ENCODE measurements at places on chromosomes 12 and 14.

GRCh38 chr14:24195186-24196070 is at the start of gene TM9SF1:
Gene TM9SF1 (minus strand): TSS chr14:24195441. CDS start chr14:24195019, 422 bp downstream.
- peak; percentile 87 for DNase-seq

GRCh38 chr14:98297567-98297966 is 974.4 kb downstream of the BCL11B start:
- no peak for DNase-seq

GRCh38 chr14:100567877-100568163 is 19.4 kb downstream of the BEGAIN start:
- DNase-seq = no peak

- peak; percentile 28 for DNase-seq
Observed at GRCh38 chr12:57610554-57611107, 604 bp upstream of the ARHGEF25 start.

- peak; percentile 84 for DNase-seq
Observed at GRCh38 chr14:55715889-55716288, 135.9 kb downstream of the KTN1 start.

DNA sequence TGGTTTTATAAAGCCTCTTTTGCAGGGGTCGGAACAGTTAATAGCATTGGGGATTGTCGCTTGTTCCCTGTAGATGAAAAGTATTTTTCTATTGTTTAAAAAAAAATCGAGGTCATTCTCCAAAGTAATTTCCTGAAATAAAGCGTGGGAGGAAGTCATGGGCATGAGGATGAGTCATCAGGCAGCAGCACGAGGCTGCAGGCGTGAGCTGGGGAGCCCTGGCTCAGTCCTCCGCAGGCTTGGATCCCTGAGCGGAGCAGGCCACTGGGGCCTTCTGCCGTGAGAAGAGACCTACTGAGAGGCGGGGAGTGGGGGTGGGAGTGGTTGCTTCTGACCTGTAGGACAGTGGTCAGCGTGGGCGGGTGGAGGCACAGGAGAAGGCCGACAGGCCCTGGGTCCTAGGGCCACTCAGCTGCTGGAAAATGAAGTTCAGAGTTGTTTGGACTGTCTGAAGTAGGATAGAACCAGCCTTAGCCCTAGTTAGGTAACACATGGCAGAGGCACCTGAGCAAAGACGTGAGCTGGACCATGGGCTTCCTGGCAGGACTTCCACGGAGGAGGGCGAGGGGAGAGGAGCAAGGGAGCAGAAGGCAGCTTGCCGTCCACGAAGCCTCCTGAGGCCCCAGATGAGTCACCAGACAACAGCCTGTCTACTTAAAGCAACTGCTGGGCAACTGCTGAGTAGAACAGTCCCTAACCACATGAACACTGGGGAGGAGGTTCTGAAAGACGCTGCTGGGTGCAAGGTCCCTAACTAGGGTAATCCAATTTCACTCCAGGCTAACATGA is 21.1 kb upstream of the LGALS3 start:
- peak; percentile 99 for DNase-seq

GRCh38 chr14:34356264-34356654 is 105.8 kb downstream of the SPTSSA start:
- DNase-seq = no peak

DNA sequence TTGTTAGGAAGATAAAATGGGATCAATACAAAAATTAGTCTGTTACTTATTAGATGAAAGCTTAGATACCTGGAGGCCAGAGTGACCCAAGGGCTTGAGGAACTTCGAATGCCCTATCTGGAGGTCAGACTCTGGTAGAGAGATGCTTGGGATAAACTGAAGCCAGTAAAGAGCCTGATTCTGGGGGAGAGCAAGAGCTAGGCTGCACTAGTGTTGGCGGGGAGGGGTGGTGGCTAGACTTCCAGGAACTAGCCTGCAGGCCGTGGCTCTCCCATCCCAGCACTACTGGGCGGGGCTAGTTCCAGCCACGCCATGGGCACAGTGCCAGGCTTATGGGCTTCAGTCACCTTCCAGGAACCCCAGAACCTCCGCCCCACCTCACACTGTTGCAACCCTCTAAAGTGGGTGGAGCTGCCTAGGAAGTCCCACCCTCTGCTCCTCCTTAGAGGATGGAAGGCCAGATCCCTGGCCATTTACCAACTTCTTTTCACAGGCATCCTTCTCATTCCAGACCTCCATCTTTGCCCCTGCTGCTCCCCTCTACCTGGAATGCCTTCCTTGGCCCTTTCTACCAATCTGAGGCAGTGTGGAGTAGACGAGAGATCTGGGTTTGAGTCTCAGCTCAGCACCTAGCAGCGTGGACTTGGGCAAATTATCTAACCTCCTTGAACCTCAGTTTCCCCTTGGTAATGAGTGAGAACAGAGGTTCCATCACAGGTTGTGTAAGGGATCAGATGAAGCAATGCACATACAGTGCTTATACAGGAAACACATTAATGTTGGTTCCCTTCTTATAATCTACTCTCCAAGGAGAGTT is 6.3 kb upstream of the NFE2 start:
- DNase-seq = no peak

GRCh38 chr14:81797315-81797714 is 263.7 kb upstream of the SEL1L start:
- no peak for DNase-seq

- DNase-seq = no peak
Observed at GRCh38 chr14:103916636-103917262, 11.5 kb upstream of the TDRD9 start.

- DNase-seq = no peak
Observed at GRCh38 chr12:68422956-68423574, 90.9 kb upstream of the MDM1 start.

DNA sequence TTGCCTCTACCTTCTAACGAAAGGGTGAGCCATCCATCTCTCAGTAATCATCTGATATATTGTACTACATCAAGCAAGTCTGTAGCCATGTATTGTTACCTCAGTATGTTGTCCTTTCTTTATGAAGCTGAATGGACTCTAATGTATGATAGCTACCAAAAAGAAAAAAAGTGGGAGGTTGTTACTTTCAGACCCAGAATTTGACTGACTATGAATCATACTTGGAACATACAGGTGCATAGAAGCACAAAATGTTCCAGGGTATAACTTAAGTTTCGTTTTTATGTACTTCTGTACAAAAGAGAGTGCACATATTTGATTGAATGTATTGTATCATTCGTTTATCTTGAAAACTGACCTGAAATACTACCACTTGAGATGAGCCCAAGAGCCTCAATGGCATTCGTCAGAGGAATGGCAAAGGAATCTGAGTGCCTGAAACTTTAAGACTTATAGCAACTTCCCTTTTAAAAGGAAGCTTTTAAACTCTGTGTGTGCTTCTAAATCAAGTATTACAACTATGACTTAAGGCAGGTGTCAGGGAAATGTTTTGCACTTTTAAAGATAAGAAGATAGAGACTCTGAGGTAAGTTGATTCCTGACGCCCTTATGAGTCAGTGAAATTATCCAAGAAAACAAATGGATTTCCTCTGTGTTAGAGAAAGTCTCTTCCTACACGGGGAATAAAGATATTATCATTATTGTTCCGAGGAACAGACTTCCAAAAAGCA is 951.5 kb downstream of the GALC start:
- DNase-seq = no peak

Measured in foreskin fibroblast (primary cell).